ENCODE measurements at places on chromosomes 4 and X.

DNA sequence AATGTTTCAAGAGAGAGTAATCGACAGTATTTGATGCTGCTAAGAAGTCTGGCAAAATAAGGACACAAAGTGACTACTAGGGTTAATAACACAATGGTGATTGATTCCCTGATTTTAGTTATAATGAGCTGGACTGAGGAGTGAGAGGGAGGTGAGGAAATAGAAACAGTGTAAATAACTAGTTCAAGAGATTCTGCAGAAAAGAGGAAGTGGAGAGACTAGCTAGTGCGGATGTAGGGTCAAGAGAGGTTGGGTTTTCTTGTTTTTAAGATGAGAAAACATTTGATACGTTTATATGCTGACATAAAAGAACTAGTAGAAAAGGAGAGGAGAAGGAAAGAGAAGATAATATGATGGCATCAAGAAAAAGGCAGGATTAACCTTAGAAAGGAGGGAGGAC is 12.2 kb upstream of the TRPC5 start:
- no peak for DNase-seq

DNA sequence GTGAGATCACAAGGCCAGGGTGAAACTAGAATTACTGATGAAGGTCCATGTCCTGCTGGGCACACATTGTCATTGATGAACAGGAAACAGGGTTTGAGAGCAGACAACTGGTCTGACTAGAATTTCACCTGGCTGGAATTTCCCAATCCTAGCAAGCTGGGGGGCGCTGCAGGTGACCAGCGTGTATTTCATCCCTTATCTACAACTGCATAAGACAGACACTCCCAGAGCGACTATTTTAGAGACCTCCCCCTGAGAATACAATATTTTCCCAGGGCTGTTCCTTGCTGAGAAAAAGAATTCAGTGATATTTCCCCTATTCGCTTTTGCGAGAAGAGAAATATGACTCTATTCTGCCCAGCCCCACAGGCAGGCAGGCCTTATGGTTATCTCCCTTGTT is 432.6 kb upstream of the GALNT7 start:
- no peak for DNase-seq

DNA sequence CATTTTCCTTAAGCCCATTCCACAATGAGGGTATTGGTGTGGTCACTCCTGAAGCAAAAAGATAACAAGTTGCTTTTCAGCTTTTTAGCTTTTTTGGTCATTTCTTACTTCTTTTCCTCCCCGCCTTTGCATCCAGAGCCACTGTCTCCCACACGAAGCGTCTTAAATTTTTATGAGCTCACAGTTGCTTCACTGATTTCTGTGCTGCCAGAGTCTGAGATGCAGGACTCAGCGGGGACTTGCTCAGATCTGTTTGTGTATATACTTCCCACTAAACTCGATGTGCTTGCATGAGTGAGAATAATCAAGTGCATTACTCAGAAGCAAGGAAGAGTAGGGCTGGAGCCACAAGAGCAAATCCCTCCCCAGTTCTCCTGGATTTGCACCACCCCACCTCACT is 80.2 kb upstream of the FHL1 start:
- no peak for DNase-seq

- DNase-seq: no peak
Observed at GRCh38 chrX:134002921-134003615, 17.7 kb upstream of the GPC3 start.

GRCh38 chr4:61571761-61572559 is 371.8 kb downstream of the ADGRL3 start:
- no peak for DNase-seq

GRCh38 chr4:149999485-150000074 is 78.7 kb upstream of the DCLK2 start:
- DNase-seq: peak; percentile 41

- no peak for DNase-seq
Observed at GRCh38 chrX:20028588-20028987, 37.7 kb upstream of the BCLAF3 start.

GRCh38 chrX:139518475-139518874 is 12.1 kb upstream of the F9 start:
- no peak for DNase-seq

GRCh38 chr4:146335763-146336409 is 121.5 kb downstream of the REELD1 start:
- DNase-seq: no peak

Measured in DMS 273 treated with DMSO at 0.1 percent for 48 hours (cell line).